ENCODE measurements at places on chromosomes 1 and 21.

- DNase-seq: no peak
Observed at GRCh38 chr1:170284512-170284911, 138.8 kb downstream of the NTMT2 start.

DNA sequence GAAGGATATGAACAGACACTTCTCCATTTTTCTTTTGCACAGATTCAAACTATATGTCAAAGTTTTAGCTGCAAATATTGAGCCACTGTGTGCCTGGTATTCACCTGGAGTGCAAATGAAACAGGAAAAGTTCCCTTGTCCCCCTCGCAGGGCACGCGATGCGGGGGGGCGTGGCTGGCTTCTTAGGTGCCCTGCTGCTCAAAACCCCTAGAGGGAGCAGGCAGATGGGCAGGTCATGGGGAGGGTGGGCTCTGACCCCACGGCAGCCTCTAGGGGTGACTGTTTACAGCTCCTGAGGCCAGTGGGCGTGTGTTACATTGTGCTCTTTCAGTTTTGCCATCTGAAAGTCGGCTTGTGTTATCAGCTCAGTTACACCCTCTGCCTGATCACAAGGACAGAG is 931.2 kb upstream of the B3GALT2 start:
- no peak for DNase-seq

DNA sequence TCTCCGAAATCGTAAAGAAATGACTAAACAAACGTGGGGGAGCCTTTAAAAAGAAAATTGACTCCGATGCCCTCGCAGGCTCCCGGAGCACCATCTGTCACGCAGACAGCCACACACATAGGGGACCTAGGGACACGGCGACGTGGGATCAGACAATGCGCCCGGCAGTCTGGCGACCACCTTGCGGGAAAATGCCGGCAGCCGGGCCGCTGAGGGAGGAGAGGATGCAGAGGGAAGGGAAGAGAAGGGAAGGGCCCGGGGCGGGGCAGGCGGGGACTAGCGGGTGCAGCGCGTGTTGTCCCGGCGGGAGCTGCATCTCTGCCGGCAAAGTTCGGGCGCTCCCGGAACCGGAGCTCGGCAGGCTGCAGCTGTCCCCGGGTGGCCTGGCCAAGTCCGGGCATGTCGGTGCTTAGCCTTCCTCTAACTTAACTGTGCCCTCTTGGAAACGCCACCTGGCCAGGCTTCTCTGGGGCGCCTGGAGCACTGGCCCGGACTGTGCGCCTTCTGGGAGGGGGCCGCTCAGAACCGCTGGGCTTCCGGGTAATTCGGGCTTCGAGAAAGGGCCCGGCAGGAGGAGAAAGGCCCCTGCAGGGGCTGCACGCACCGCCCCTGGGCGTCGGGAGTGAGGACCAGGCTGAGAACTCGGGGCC is 1.8 kb downstream of the NHLH2 start:
- peak; percentile 22 for DNase-seq

DNA sequence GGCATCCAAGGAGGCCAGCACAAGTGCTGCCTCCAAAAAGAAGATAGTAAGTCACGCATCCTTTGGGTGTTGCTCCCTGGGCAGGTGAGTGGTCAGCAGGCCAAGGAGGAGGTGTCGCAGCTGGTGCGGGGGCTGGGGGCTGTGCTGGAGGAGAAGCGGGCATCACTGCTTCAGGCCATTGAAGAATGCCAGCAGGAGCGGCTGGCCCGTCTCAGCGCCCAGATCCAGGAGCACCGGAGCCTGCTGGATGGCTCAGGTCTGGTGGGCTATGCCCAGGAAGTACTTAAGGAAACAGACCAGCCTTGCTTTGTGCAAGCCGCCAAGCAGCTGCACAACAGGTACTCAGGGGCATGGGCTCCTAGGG is 4.3 kb downstream of the TRIM46 start:
- no peak for DNase-seq

- no peak for DNase-seq
Observed at GRCh38 chr21:17658931-17659330, 46.2 kb upstream of the BTG3 start.

GRCh38 chr1:166170726-166171125 is 3.9 kb upstream of the FAM78B start:
- DNase-seq: no peak

DNA sequence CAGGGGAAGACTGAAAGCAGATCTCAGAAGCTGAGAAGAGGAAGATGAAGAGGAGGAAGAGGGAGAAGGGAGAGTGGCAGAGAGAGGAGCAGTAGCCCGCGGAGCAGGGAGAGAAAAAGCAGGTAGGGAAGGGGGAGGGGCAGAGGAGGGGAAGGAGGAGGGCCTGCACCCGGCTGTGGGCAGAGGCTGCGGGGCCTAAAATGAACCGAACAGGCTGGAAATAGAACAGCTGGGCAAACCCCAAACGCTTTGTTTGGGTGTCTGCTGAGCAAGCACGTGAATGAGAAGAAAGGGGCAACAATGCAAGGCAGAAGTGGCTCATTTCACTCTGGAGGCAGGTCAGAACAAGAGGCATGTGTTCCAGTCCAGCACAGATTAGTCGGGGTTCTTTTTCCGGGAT is 33.5 kb downstream of the KCNC4 start:
- DNase-seq: no peak

DNA sequence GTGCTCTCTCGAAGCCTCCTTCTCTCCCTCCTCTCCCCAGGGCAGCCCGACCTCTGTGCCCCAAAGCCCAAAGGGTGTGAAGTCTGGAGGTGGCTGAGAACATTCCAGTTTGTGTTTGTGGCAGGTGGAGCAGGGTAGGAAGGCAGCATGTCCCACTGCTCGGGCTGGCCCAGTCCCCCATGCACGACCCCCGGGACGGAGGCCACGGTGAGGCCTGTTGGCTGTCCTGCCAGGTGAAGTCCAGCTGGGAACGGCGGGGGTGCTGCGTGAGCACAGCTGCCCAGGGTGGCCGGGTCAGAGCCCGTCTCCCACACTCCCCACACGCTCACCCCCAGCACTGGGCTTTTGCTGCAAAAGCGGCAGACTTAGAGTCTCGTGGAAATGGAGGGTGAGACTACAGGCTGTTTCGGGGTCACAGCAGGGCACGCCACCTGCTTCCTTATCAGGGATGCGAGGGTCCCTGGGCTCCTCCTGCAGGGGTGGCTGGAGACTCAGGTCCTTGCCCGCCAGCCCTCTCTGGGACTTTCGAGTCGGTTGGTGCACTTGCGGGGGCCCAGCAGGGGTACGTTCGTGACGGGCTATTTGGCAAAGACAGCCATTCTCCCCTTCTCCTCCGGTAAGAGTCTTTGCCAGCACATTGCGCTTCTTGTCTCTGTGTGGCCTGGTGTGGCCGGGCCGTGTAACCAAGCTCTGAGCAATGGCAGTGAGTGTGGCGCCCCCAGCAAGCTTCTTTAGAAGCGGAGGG is 40.3 kb downstream of the MORN1 start:
- no peak for DNase-seq

DNA sequence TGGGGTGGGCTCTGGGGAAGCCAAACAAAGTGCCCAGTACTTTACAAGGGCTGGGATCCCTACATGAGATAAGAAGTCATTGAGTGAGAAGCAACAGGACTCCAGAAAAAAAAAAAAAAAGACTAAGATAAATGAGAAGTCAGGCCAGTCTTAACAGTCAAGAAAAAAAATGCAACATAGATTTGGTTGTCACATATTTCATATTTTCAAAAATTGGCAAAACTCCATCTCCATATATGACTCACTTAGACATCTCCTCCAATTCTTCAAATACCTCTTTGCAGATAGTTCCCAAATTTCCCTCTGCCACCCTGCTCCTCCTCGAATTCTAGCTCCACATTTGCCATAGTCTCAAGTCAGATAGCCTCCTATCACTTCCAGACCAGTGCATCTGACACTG is 20.9 kb upstream of the SIPA1L2 start:
- DNase-seq: no peak

- DNase-seq: no peak
Observed at GRCh38 chr1:25802915-25803314, 2.9 kb downstream of the SELENON start.

DNA sequence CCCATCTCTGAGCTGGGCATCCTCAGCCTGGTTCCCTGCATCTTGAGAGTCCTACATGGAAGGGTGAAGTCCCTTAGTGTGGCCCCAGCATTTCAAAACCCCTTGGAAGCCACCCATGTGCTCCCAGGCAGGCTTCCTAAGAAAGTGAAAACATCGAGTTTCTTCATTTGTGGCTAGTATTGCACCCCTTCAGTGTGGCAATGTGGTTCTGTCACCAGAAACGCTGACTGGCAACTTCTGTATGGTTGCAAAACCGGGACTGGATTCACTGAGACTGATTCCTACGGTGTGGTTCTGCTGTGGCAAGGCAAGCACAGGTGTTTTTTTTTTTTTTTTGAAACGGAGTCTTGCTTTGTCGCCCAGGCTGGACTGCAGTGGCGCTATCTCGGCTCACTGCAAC is 9.0 kb upstream of the IFNGR2 start:
- DNase-seq: no peak

GRCh38 chr1:61378494-61379180 is 296.3 kb downstream of the NFIA start:
- DNase-seq: no peak

GRCh38 chr1:54292002-54292911 is 92.3 kb downstream of the MRPL37 start:
- DNase-seq: no peak
